ENCODE measurements at places on chromosomes 4 and X.
A peak's percentile ranks its signal among the peaks of the same experiment; 100 is the strongest.

- no peak for DNase-seq
These were observed 12.9 kb downstream of the DCK start for GRCh38 chr4:71006203-71006907.

GRCh38 chrX:31893525-31893924 is 821.7 kb upstream of the FTHL17 start:
- DNase-seq = no peak

DNA sequence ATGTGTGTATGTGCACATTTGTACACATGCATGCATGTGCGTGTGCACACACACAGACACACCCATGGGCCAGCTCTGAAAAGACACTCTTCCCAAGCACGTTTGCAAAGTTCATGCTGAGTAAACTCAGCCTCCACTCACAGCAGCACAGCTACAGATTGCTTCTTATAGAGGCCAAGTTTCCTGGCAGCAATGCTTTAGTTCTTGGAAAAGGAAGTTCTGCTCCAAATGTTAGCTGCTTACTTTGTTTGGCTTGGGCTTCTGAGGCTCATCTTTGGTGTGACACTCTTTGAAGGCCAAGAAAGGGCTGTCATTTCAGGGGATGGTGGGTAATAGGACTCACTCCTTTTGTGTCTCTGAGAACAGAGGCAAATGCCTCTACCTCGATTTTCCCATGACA is 6.6 kb downstream of the PLP1 start:
- no peak for DNase-seq

- DNase-seq = no peak
These were observed 207.5 kb downstream of the CHRDL1 start for GRCh38 chrX:110588164-110588563.

DNA sequence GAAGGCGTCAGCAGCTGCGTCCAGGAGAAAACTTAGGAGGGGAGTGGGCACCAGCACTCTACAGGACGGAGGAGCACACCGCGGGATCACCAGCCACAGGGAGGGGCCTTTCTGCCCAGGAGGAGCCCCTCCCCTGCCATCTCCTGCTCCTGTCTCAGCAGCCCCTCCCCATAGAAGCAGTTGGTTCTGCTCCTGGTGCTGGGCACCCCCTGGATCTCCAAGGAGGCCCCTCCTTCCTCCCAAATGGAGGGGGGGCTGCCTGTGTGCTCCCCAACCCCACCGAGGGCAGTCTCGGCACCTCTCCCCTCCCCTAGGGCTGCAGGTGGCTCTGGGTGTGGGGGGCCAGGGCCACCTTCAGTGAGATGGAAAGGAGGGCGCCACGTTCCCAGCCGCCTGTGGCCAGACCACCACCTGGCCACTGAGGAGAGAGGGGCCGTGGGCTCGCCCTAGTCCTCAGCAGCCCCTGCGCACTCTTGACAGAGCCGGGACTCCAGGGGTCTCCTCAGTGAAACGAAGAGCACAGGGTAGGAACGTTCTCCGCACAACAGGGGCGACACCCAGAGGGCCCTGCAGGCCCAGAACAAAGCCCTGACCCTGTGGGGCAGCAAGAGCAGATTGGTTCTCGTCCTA is 37.8 kb downstream of the CPLX1 start:
- DNase-seq = no peak

DNA sequence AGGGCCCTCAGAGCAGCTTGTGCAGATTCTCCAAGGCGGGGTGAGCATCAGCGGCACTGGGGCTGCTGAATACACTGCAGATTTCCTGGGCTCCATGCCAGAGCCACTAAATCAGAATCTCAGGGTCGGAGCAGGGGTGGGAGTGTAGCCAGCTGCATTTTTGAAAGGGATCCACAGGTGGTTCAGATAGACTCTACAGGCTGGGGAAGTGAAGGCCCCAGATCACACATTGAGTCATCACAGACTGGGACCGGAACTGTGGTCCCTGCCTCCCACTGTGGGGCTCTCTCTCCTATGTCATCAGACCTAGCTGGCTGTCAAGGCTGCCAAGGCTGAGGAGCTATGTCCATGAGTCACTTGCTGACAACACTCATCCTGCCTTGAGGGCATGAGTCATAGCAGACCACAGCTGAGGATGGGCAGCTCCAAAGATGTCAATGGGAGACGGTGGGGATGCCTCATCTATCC is 162.3 kb upstream of the MAMLD1 start:
- no peak for DNase-seq

DNA sequence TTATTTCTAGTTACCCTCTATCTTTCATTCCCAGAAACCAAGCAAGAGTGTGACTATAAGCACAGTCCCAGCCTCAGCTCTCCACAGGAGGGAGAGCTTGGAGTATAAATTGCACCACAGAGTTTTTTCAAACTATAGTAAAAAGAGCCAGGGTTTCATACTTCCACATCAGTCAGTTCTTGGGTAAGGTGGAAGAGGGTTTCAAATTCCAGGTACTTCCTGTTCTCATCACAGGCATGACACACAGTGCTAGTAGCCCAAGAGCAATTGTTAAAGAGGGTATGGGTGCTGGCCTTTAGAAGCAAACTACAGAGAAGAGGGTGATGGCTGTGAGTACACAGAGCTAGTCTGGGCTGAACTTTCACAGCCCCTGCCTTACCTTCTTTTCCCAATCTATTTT is 5.7 kb upstream of the IL1RAPL1 start:
- peak; percentile 2 for DNase-seq

DNA sequence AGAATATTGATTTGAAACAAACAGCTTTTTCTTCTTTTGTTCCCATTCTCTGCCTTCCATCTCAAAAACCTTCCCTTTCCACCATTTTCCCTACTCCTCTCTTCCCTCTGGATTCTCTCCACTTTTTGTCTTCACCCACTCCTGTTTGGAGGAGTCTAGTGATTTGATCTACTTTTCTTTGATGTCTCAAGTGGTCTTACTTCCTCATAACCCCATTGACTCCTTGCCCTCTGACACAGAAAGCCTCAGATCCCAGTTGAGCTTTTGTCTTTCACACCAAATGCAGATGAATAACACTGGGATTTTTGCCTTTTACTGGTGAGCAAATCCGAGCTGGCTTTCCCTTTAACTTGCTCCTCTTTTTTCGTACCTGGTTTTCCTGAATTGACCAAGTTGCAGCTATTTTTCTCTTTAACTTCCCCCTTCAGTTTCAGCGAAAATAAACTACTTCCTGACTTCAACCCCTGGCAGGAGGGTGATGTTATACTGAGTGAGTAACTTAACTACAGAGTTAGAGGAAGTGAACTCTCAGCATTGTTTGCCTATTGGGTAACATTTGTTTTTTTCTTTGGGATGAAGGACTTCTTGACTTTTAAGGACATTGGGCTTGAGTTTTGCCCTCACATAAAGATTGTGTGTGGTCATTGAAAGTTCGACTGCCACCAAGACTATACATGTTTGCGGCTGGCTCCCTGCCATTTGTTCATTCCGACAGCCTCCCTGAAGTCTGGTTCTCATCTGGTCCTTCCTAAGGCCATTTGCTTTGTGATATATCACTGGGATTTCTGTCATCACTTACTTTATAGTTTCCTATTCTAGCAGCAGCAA is 392.8 kb upstream of the NR3C2 start:
- DNase-seq = peak; percentile 0

GRCh38 chrX:37776987-37777325 is 2.9 kb upstream of the CYBB start:
- no peak for DNase-seq

- no peak for DNase-seq
These were observed 265.9 kb downstream of the ZNF674 start for GRCh38 chrX:46279214-46279924.

DNA sequence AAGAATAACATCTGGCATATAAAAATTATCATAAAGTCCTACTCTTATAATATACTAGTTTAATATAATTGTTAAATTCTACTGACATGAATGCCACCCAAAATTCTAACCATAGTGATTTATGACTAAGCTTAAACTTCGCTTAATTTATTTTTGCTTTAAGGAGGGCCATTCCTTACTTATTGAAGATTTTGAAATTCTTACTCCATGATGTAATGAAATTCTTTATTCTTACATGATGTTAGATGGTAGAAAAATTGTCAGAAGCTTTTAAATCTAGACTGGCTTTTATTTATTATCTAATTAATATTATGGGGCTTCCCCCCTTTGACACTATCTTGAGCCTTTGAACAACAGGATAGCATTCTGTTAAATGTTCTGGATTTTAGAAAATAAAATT is 19.5 kb upstream of the SUPT20HL2 start:
- no peak for DNase-seq

- DNase-seq = no peak
These were observed 2.3 kb downstream of the SPATA4 start for GRCh38 chr4:176193126-176193525.

GRCh38 chr4:48254381-48255071 is 15.1 kb downstream of the TEC start:
- no peak for DNase-seq

DNA sequence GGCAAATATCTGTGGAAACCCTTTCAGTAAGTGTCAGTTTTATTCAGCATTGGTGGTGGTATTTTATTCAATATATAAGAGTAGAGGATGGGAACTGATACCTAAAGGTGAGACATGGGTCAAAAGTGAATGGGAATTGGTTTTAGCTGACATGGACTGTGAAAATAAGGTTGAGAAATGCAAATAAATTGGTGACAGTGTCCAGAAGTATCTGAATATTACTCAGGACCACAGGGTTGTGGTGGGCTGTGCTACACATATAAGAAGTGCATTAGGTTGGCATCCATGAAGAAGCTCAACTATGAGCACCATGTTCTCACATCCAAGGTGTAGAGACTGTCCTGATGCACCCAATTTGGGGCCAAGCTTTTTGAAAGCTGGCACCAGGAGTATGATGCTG is 45.0 kb downstream of the ETDC start:
- DNase-seq = no peak

GRCh38 chr4:110508827-110509710 is 33.1 kb downstream of the ENPEP start:
- no peak for DNase-seq

DNA sequence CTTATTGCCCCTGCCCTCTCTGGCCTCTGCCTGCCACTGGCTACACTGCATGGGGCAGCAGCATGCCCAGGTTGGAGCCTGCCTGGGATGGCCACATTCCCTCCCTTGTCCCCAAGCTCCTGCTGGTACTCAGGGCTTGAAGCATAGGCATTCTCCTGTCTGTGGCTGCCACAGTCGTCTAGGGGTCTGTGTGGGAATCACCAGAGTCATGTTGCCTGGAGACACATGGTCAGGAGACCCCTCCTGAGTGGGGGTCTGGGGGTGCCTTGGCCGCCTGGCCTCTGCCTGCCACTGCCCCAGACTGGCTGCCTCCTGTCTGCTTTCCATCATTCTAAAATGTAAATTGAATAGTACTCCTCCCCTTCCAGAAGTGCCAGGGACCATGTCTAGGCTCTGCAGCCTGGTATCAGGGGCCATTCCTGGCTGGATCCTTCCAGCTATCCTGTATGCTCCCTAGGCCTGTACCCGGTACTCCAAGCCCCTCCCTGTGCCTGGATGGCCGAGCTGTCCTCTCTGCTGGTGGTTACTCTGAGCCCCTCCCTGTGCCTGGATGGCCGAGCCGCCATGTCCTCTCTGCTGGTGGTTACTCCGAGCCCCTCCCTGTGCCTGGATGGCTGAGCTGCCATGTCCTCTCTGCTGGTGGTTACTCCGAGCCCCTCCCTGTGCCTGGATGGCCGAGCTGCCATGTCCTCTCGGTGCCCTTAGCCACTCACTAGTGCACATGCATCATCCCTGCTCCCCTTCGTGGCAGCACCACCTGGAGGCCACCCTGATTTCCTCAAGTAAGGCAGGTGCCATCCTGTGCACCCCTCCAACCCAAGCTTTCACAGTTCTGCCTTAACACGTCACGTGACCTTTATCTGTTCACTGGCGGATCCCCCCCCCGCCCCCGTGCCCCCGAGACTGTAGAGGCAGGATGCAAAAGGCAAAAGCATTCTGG is 5.5 kb upstream of the NKX1-1 start:
- no peak for DNase-seq

DNA sequence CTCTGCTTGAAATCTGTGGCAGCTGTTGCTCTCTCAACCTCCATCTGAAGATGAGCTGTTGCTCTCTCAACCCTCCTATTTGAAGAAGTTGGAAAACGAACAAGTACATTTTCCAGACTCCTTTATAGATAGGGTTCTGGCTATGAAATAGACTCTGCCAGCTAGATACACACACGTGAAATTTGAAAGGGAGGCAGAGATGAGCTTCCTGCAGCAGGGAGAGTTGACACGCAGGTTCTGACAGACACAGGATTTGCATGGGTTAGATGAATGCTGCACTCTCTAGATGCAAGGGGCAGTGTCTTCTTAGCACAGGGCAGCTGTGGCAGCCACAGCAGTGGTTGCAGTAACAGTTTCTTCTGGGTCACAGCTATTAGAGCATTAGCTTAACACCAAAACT is 8.0 kb upstream of the PYURF start:
- no peak for DNase-seq

GRCh38 chr4:118270492-118270891 is 82.3 kb downstream of the PRSS12 start:
- DNase-seq = no peak

DNA sequence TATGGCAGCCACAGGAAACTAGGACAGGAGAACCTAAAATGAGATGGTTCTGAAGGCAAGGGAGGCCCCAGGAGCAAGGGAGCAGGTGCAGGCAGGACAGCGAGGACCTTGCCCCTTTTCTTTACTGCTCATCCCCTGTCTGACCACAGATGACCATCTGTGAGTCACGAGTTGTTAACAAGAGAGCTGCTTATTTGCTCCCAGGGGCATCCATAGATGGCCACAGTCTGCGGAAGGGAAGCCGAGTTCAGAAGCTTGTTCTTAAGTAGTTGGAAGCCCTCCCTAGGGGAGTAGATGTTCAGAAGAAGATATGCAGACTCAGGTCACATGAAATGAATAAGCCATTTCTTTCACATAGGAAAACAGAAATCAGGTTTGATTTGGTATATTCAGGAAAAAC is 69.4 kb downstream of the EVC2 start:
- no peak for DNase-seq

DNA sequence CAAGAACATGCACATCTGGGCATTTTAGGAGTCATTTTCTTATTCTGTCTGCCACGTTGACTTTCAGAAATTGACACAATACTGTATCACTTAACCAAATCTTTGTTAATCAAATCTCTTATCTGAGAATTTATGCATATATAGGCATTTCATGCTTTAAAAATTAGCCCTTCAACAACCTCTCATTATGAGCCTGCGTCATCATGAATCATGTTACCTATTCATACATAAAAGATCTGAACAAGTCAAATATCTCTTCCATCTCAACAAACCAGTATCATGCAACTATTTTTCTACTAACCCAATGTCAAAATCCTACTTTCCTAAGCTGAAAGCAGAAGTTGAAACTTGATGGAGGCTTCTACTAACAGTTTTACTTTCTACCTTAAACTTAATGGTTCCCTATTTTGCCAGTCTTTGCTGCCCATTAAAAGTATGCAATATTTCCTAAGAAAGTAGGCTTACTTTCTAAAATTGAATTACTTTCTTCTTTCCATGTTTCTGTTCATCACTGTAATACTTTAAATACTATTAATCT is 1.8 kb downstream of the ADAM29 start:
- no peak for DNase-seq

DNA sequence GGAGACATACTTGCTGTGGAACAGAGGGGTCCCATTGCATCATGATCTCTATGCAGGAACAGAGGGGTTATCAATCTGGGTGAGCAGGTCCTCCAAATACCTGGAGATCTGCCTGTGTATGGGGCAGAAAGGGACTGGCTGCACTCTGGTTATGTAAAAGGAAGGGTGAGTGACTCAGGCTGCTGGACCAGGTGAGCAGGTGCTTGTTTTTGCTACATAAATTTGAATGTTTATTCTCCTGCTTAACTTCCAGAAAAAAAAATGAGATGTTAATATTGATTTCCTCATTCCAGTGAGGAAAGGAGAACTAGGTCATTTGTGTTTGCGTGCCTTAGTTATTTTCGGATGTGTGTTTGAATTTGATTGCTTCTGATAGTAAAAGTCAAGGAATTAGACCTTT is 225.8 kb upstream of the TRAM1L1 start:
- DNase-seq = no peak
